Stimulated activated CD4-positive, alpha-beta T cell treated with anti-CD3 and anti-CD28 coated beads, Interleukin-2, amount 100 ng/mL, for 24 hours (primary cell): ENCODE measurements at places on chromosomes 7 and 10.
A peak's percentile ranks its signal among the peaks of the same experiment; 100 is the strongest.

DNA sequence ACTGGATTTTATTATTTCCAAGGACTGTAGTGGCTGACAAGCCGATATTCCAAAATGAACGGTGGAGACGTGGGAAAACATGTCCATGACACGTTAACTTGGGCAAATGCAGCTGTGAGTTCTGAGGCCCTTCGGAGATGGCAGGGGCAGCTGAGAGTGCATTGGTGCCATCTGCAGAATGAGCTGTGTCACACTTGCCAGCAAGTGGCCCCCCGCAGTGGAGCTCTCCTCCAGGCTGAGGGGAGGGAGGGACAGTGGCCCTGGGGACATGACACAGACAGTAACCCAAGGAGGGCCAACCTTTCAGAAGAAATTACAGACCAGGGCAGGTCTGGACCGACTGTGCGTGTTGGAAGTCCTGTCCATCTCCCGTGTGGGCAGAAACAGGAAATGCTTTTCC lies 139.4 kb downstream of the SVIL start:
- DNase-seq, result no peak

- no peak for DNase-seq
Observed at GRCh38 chr7:90469554-90469953, at the start of gene PTTG1IP2. Gene PTTG1IP2, plus strand, starts transcription at chr7:90469639. Its CDS starts 148 bp downstream, at chr7:90469787.

GRCh38 chr7:94396596-94396995 lies 1.9 kb downstream of the COL1A2 start:
- no peak for DNase-seq

DNA sequence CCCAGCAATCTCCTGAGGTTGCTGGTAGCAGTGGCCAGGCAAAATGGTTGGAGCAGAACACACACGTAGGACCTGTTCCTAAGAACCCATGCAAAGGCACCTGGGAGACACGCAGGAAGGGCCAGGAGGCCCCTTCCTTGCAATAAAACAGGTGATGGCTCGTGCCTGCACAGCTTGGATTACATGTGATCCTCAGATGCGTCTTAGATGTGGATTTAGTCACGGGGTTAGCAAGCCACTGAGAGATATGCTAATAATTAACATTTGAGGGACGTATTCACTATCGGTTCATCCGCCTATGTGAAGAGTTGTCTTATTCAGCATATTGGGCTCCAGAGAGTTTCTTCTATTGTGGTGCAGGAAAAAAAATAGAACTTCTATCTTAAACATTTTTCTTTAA lies 4.6 kb upstream of the RHEB start:
- no peak for DNase-seq

DNA sequence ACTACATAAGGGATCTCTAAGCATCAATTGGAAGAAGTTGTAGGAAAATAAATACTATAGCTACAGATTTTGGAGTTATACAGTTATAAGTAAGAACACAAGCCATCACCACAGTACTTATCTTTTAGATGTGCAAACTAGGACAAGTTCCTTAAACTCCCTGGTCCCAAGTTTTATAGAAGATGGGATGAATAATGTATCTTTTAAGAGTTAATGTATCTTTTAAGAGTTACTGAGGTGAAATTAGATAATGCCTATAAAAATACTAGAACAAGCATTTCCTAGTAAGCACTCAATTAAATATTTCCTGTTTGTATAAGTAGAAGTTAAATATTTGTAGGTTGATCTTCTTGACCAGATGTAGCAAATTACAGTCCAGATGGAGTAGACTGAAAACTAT lies 56.8 kb downstream of the SEMA3A start:
- no peak for DNase-seq

DNA sequence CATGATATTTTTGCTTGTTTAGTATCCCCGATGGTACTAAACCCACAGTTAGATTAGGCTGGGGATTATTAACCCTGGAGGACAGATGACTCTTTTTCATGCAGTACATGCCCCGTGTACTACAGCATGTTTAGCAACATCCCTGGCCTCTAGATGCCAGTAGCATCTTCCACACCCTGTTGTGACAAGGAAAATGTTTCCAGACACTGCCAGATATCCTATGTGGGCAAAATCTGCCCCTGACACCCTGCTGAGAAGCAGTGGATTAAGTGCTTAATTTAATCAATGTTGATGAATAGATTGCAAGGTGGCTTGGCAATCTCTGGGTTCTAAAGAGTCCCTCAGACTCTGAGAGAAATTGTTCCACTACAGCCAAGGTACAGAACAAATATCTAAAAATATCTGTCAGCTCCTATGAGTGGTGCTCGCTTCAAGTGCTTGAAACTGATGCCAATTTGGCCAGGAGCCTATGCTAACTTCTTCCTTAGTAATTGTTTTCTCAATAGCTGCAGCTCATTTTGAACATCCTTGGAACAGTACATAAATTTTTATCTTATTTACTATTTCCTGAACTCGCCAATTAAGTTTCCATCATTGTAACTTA lies 247.0 kb downstream of the SORCS1 start:
- no peak for DNase-seq

GRCh38 chr7:37741776-37742175 lies 58.2 kb downstream of the GPR141 start:
- no peak for DNase-seq

- no peak for DNase-seq
Observed at GRCh38 chr7:77918676-77919075, 120.1 kb downstream of the PHTF2 start.

- DNase-seq, result no peak
Observed at GRCh38 chr7:73768641-73769480, 1.2 kb downstream of the CLDN3 start.

DNA sequence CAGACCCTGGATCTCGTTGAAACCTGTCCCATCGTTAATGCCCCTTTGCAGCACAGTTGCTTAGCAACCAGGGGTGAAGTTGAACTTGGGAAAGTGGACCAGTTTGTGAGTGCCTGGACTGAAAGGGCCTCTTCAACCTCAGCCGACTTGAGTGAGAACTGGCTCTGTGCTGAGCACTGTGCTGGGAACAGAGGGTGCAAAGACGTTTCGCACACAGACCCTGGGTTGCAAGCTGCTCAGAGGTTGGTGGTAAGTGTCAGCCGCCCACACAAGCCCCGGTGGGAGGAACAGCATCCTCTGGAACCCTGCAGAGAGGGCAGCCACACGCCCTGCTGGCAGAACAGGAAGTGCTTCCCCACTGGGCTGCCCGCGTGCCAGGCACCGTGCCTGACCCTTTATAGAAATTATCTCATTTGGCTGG lies 89.2 kb downstream of the CARD11 start:
- DNase-seq, result no peak

DNA sequence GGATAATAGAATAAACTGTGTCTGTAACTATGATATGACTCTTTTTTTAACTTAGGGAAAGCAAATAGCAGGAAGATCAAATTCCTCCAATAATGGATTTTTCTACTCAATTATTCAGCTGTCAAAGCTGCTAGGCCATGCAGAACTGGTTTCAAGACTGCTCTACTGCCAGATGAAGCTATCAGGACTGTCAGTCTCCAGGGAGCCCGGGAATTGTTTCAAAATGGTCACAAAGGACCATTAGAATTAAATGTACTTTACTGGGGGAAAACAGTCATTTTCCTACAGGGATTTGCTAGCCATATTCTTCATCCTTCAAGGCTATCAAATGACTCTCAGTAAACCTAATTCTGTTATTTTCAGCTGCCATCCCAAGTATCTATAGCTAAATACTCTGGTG lies 276.3 kb downstream of the LHFPL3 start:
- DNase-seq, result no peak

DNA sequence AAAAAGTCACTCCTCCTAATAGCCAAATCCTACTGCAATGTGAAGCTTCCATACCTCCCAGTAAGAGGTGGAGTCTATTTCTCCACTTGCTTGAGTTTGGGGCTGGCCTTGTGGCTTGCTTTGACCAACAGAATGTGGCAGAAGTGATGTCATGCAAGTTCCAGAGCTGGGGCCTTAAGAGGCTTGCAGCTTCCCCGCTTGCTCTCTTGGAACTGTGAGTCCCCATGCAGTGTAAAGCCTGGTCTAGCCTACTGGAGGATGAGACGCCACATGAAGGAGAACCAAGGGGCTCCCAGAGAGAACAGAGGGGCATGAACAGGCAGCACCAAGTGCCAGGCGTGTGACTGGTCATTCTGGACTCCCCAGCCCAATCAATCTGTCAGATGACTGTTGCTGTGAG lies 58.6 kb upstream of the OPALIN start:
- no peak for DNase-seq

GRCh38 chr7:107995184-107996071 lies 7.5 kb downstream of the LAMB1 start:
- DNase-seq, result no peak

GRCh38 chr10:49575489-49576072 lies 34.5 kb upstream of the SLC18A3 start:
- no peak for DNase-seq

- DNase-seq, result no peak
Observed at GRCh38 chr10:126218778-126219649, 169.3 kb downstream of the ADAM12 start.

GRCh38 chr10:86030312-86030711 lies 336.3 kb downstream of the GRID1 start:
- DNase-seq, result no peak

GRCh38 chr7:24227603-24228359 lies 56.2 kb upstream of the NPY start:
- peak; percentile 34 for DNase-seq

DNA sequence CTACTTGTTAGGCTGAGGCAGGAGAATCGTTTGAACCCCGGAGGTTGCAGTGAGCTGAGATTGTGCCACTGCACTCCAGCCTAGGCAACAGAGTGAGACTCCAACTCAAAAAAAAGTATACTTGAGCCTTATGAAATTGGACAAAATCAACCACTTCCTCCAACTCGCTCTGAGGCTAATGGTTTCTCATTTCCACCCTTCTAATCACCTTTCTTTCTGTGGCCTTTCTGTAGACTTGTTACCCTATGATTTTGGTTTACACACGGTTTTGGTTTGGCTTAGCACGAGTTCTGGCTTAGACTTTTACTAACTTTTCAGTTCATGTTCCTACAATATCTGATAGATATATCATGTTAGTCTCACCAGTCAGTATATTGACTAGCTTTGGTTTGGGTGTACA lies 152.0 kb downstream of the PHTF2 start:
- no peak for DNase-seq

GRCh38 chr7:40775877-40776276 lies 641.1 kb downstream of the SUGCT start:
- no peak for DNase-seq

DNA sequence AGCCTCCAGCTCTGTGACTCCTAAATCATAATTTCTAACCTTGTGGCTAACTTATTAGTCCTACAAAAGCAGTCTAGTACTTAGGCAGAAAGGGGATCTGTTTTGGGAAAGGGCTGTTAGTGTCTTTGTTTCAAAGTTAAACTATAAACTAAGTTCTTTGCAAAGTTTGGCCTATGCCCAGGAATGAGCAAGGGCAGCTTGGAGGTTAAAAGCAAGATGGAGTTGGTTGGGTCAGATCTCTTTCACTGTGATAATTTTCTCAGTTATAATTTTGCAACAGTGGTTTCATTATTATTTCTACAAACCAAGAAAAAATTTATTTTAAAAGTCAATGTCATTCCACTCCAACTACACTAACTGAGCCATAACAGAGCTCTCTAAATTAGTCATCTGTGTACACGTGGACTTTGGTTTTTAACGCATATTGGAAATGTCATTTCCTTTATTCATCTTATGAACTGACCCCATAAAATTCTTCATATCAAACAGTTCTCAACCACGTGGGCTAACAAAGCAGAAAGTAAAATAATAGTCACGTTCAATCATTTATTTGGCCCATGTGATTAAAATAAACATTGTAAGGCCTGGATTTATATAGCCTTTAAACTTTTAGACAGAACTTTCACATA lies 143.2 kb upstream of the C7orf33 start:
- DNase-seq, result no peak

DNA sequence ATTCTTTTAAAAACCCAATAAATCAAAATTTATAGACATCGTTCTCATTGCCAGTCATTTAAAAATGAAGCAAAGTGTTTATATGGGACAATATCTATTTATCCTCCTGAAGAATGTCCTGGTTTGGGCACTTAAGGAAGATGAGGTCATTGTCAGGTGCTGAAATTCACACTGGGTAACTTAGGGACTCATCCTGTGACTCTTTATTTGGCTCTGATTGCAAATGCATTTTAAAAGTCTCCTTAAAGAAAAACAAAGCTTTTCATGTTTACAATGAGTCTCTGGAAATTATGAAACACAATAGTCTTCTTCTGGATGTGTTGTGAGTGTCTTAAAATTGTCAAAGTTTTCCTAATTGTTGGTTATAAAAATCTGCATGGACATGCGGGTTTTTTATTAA lies 69.5 kb upstream of the GPR158 start:
- DNase-seq, result no peak

DNA sequence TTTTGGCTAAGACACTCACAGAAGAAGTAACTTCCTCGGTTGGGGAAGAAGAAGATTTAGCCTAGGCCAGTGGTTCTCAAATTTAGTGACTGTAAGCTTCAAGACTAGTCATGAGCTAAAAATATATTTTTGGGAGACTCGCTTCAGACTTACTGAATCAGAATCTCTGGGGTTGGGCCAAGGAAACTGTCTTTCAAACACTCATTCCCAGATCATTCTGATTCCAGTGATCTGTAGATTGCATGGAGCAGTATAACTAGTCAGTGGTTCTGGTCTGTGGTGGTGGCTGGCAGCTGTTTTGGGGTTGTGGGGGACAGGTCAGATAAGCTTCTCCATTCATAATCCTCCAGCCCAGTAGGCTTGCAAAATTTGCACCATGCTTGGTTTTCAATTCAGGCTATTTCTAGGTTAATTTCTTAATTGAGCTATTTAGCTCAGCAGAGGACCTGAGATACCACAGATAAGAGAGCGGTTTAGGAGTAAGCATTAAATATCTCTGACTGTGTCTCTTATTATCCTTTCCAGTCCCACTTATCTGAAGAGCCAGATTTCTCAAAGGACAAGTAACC lies 3.8 kb upstream of the KAT6B start:
- no peak for DNase-seq

DNA sequence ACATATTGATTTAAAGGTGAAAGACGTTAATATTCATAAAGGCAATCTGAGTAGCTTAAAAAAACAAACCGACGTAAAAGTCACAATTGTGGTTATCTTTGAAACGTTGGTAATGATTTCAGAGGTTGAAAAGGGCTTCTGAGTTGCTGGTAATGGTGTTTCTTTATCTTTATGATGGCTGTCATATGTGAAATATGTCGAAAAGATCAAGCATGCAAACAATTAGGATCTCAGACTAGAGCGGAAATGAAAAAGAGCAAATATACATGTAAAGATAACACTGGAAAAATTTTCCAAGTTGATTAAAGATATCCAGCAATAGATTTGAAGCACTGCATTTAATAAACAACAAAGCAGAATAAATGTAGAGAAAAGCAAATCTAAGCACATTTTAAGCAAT lies 998.3 kb upstream of the MBL2 start:
- DNase-seq, result no peak
